ENCODE measurements at places on chromosomes 12 and 14.

GRCh38 chr14:102574281-102575159 lies 17.9 kb upstream of the RCOR1 start:
- DNase-seq = no peak

DNA sequence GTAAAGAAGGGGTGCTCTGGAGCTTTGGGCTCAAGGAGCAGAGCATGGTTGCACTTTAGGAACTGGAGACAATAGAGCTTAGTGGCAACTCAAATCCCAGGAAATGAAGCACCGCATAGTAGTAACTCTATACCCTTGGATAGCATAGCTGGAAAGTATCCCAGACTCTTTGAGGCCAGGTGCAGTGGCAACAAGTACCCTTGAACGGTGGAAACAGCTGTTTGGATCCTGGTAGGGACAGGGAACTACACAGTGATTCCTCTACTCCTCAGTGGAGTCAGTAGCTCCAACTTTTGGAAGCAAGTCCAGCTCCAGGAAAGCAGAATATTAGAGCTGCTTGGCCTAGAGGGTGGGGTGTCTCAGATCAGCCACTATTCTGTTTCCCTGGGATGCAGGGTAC lies 129.0 kb upstream of the WSCD2 start:
- no peak for DNase-seq

- DNase-seq = no peak
Measured at GRCh38 chr12:66708704-66709456, 30.0 kb upstream of the GRIP1 start.

- DNase-seq = no peak
Measured at GRCh38 chr12:131445184-131445774, 265.6 kb upstream of the SFSWAP start.

DNA sequence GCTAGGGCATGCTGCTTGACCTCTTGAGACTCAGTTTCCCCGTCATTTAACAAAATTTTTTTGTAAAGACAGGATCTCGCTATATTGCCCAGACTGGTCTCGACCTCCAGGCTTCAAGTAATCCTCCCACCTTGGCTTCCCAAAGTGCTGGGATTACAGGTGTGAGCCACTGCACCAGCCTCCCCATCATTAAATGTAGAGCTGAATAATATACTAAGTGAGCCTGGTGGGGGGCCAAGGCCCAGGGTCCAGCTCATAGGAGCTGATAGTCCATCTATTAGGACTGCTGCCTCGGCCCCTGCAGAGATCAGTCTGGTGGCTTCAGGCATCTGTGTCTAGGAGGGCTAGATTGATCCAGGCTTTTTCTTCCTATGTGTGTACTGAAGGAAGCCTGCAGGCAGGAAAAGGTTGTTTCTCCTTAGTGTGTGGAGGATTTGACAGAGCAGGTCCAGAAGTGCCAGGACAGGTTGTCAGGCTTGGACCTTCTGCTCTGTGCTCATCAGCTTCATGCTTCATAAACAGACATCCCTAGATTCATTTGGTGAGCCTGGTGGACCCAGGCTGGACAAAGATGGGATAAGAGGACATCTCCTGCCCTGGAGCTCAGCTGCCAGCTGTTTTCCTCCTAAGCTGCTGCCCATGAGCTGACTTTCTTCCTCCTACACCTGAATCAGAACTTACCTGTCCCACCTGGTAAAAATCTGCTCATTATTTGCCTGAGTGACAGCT lies 135.4 kb downstream of the ZFP36L1 start:
- DNase-seq = no peak
